ENCODE measurements at places on chromosomes 5 and 9. TPM values are rescaled to one million over a fixed set of nuclear protein-coding genes. Genes with fewer than 3 reads are reported as not detected.

The CYLC2 gene
- total RNA-seq: not detected

The TMEM232 gene
- total RNA-seq: 1.3 TPM

The LRRC70 gene
- 1.3 TPM for total RNA-seq

The EMB gene
- 0.97 TPM for total RNA-seq

The NR5A1 gene
- total RNA-seq: not detected

The PCDHA5 gene
- under 0.01 TPM for total RNA-seq

The ABO gene
- not detected for total RNA-seq

The ZBTB43 gene
- 13.0 TPM for total RNA-seq

The TSLP gene
- 0.43 TPM for total RNA-seq

The SLC45A2 gene
- total RNA-seq: not detected

The FOXI1 gene
- total RNA-seq: not detected

The FAM221B gene
- not detected for total RNA-seq

The CYFIP2 gene
- total RNA-seq: 11.6 TPM

The NPR3 gene
- total RNA-seq: 2.9 TPM
